ENCODE measurements at places on chromosomes 2 and 18.

GRCh38 chr2:191020742-191021381 is 6.9 kb upstream of the STAT1 start:
- peak; percentile 91 for DNase-seq

- no peak for DNase-seq
These were observed 21.1 kb downstream of the MBP start for GRCh38 chr18:77111449-77111848.

DNA sequence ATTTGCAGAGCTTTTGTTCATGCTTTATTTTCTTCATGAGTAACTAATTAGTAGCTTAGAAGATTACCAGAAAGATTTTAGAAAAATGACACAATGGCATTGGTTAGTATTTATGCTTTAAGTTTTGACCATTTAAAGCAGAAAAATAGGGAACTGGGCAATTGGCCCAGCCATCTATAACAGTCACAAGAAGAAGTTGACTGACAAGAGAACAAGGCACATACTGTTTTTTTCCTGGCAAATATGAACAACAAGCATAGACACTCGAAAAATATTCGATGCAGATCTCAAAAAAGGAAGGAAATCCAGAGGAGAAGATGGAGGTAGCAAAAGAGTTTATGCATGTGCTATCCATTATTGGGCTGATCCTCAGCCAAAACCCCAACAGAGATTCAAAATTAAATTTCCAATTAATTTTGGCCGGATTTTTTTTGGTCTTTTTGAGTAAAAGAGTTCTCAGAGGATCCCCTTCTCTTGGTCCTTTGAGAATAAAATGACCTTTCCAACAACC is 200.8 kb upstream of the SLC35G4 start:
- DNase-seq: no peak

DNA sequence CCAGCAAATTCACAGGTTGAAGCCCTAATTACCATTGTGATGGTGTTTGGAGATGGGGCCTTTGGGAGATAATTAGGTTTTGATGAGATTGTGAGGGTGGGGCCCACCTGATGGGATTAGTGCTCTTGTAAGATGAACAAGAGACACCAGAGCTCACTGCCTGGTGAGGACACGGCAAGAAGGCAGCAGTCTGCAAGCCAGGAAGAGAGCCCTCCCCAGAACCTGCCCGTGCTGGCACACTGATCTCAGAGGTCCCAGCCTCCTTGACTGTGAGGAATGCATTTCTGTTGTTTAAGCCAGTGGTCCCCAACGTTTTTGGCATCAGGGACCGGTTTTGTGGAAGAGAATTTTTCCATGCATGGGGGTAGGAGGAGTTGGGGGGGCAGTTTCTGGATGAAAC is 240.7 kb downstream of the KLHL29 start:
- DNase-seq: no peak

DNA sequence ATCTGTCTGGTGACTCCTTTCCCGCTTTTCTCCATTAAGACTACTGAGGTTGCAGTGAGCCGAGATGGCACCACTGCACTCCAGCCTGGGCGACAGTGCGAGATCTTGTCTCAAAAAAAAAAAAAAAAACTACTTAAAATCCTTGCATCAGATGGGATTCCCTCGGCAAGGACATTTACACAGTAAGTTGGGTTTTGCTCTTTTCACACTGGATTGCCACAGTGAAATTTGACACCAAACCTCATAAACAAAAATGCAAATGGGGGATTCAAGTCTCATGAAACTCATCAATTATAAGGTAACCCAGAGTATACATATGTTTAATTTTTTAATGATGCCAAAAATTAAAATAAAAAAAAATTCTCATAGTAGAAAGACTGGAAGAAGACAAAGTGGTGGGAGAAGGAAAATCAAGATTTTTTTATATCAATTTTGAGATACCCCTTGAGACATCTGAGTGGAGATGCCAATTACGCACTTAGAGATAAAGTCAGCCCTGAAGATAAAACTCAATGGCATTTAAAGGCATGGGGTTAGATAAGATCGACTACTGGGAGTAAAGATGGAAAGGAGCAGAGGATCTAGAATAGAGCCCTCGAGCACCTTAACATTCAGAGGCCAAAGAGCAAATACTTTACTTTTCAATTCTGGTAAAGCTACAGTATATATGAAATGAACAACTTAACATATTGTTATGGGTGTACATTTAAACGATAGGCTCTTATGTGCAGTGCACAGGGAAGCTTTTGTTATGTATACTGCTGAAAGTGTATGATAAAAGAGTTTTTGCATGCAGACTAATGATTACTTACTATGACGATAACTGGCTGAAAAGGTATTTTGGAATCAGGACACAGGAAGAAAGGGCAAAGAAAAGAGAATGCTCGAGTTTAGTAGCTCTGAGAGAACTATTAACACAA is 37.6 kb downstream of the CHMP3 start:
- DNase-seq: no peak

GRCh38 chr2:226916669-226917068 is 80.8 kb downstream of the RHBDD1 start:
- no peak for DNase-seq

- DNase-seq: no peak
These were observed 51.5 kb upstream of the FAHD2A start for GRCh38 chr2:95350774-95351597.

DNA sequence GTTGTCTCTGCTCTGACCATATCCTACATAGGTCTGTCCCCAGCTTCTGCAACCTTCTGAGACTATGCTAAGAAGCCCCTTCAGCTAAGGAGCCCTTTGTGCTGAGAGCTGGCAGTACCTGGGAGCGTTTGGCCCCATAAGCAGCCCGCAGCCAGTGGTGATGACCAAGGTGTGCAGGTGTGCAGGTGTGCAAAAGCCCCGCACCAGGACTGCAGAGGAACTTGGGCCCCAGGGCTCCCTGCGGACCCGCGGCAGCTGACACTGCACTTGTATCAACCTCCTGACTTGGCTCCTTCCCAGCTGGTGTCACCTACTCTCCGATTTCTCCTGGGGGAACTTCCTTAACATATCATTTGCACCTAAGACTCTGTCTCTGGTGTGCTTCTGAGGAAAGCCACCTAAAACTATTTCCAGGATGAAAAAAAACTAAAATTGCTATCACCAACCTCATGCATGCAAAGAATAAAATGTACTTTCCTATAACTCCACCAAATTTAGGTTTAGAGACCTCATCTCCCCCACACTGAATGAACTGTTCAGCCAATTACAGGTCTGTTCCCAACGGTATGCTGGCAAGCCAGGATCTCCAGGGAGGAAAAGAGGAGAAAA is 16.1 kb upstream of the GNAL start:
- no peak for DNase-seq

- DNase-seq: no peak
These were observed 58.5 kb downstream of the EPAS1 start for GRCh38 chr2:46355756-46356155.

DNA sequence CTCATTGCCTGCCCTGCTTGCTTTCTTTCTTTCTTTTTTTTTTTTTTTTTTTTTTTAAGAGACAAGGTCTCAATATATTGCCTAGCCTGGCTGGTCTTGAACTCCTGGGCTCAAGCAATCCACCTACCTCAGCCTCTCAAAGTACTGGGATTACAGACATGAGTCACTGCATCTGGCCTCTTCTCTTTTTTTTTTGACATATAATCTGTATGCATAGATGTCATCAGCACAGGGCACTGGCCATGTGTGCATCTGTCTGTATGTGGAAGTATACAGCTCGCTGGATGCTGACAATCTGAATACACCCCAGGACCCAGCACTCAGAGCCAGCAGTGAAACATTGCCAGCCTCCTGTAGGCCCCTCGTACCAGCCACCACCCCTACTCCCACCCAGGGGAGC is 49.5 kb downstream of the TFCP2L1 start:
- no peak for DNase-seq

- no peak for DNase-seq
These were observed 44.1 kb downstream of the SCN2A start for GRCh38 chr2:165283342-165283741.

DNA sequence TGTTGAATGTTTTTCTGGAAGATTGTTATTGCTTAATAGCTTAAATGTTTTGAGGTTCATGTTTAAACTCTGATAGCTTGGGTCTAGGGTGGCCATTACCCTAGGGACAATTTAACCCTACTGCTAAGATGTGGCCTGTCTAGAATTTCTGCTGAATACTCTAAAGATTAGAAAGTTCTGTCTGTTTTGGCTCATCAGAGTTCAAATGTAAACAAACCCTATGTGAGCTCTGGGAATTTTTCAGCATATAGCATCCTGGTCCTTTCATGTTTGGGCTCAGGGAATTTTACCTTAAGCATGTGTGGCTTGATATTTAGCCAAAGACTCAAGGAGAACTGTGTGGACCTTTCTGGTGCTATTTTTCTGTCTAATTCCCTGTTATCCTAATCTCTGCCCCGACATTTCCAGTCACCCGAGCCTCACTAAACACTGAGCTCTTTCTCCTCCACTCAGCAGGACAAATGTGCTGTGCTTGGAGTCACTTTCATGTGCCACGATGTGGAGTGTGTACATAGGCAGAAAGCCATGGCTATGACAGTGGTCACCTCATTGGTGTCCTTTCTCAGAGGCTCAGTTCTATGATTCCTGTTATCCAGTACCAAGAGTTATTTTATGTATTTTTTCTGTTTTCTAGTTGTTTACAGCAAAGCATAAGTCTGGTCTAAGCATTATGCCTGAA is 492.5 kb upstream of the SPHKAP start:
- DNase-seq: no peak

- no peak for DNase-seq
These were observed 27.0 kb upstream of the ZEB2 start for GRCh38 chr2:144546933-144547332.

DNA sequence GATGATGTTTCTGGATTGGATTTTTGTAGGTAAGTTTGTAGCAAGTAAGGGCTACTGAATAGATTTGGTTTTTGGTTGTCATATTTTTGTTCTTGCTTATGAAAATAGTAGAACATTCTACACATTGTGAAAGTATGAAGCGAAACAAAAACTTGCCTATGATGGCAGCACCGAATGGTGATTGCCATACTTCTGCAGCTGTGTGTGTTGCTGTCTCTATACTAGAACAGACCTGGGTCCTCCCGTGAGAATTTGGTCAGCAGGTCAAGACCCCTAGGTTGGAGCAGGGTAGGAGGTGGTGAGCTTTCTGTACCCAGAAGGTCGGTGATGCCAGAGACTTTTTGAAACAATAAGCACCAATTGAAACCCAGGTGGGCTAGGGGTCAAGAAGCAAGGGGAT is 322.6 kb downstream of the PRKCE start:
- no peak for DNase-seq

DNA sequence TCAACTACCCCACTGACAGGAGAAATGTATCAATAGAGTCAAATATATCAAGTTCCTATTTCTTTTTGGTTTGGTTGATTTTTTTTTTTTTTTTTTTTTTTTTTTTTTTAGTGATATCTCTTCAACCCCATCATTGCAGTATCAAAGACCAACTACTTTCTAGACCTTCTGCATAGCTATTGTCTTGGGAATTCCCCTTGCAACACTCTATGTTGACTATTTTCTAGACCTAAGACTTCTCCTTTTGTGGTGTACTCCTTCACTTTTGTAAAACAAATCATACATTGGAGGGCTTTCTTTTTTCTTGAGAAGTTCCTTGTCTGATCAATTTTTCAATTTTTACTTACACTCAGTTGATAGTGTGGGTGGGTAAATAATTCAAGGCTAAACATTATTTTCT is 46.5 kb upstream of the NR4A2 start:
- no peak for DNase-seq

DNA sequence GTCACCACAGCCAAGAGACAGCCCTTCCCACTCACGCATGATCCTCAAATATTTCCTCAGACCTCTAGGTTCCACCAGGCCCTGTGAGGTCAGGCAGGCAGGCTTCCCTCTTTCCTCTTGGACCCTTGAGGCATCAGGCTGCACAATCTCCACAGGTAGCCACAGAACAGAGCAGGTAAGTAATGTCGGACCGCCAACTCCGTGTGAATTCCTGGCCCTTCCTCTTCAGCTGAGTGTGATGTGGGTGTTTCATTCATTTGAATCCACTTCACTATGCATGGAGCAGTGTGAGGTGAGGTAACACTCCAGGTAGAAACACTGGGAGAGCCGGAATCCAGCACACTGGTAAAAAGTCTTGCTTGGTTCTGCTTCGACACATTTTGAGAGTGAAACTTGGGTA is 44.0 kb downstream of the MRPL35 start:
- DNase-seq: no peak

DNA sequence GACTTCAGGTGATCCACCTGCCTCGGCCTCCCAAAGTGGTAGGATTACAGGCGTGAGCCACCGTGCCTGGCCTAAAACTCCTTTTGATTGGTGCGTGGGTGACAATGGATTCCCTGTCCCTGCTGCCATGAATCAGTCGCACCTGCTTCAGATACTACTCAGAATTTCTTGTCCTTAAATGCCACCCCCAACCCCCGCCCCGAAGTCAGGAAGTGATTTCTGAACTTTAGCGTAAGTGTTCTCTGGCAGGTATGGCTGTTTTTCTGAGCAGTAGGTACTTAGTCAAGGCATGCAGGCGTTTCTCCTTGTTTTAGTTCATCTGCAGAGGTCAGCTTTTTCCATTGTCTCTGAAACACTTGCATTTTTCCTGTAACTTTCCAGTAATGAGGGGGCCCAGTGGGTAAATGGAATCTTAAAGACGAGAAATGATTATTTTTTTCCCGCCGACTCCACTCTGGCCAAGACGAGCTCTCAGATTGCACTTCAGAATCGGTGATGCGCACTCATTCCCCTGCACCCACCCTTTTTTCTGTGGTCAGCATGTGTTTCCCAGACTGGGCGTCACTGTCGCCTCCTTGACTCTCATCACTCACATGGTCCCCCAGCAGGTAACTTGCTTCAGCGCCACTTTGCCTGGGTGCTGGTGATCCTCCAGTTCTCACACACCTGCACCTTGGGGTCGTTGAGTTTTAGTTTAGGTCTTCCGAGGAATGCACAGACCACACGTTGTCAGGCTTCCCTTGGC is 179.7 kb downstream of the GBX2 start:
- no peak for DNase-seq

- no peak for DNase-seq
These were observed 233.2 kb upstream of the PARD3B start for GRCh38 chr2:204312105-204312504.

- peak; percentile 61 for DNase-seq
These were observed 52.6 kb upstream of the NFU1 start for GRCh38 chr2:69489793-69490192.

GRCh38 chr2:38505779-38506178 is 96.9 kb downstream of the HNRNPLL start:
- DNase-seq: peak; percentile 73

DNA sequence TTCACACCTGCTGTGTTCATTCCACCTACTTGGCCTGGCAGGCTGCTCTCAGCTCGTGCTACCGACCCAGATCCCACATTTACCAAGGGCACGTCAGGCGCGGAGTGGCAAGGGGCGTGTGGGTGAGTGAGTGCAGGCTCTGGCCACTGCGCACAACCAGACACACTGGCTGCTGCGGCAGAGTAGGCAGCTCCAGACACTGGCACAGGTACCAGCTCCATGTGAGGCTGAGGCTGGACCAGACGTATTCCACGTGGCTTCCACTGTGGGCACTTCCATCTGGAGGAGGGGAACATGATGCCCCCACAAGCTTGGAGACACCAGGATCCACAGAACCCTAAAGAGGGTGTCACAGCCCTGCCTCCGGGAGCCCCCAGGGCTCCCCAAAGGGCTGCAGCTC is 74.6 kb upstream of the ZNF804A start:
- no peak for DNase-seq

- DNase-seq: no peak
These were observed 175.6 kb upstream of the FANCL start for GRCh38 chr2:58416696-58417095.
